Vagina (tissue), 2 donors: ENCODE measurements at places on chromosomes 7 and 10. TPM values are rescaled to one million over a fixed set of nuclear protein-coding genes. Genes with fewer than 3 reads are reported as not detected.

The GJD4 gene
- not detected for total RNA-seq

The BAMBI gene
- 10.8 TPM for total RNA-seq

The SGCE gene
- 84.0 TPM for total RNA-seq

The SLC26A3 gene
- not detected for total RNA-seq

The SPDYE2B gene
- total RNA-seq, result not detected

The TACC2 gene
- total RNA-seq, result 76.4 TPM

The HPSE2 gene
- total RNA-seq, result 10.6 TPM

The INSYN2A gene
- total RNA-seq, result 0.25 TPM

- H3K4me3 ChIP-seq, result no peak overlapping the region
- peaks cover 18% of the 10 kb centered on the region for H3K4me1 ChIP-seq
- no peaks in the 10 kb centered on the region for H3K27me3 ChIP-seq
- DNase-seq, result no peak
- peaks cover 1% of the 10 kb centered on the region for H3K36me3 ChIP-seq
- H3K27ac ChIP-seq, result no peak overlapping the region
Measured at GRCh38 chr10:80146918-80147317, 14.4 kb downstream of the PLAC9 start.

GRCh38 chr10:34687434-34688210 lies 127.5 kb downstream of the PARD3 start:
- no peaks in the 10 kb centered on the region for H3K27me3 ChIP-seq
- H3K4me1 ChIP-seq, result peaks cover 40% of the 10 kb centered on the region
- no peaks in the 10 kb centered on the region for H3K36me3 ChIP-seq

- H3K27me3 ChIP-seq, result no peaks in the 10 kb centered on the region
- H3K4me3 ChIP-seq, result no peak overlapping the region
- no peak for DNase-seq
- H3K27ac ChIP-seq, result no peak overlapping the region
Measured at GRCh38 chr7:124796771-124797170, 31.2 kb upstream of the GPR37 start.

DNA sequence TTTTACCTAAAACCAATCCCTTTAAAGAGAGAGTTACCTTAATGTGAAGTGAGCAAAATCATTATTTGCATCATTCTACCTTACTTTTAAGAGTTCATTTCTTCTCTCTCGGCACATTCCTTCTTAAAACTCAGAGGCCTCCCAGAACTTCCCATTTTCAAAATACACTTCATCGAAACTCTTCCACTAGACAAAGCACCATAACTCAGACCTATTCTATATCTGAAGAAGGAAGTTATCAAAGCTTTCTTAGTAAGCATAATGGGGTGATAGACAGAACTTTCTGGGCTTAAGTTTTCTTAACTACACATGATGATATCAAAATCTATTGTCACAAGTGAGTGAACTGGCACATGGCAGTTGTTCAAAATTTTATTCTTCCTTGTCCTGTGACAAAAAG lies 24.6 kb upstream of the GNAT3 start:
- no peak overlapping the region for H3K4me3 ChIP-seq
- DNase-seq, result no peak
- H3K36me3 ChIP-seq, result no peaks in the 10 kb centered on the region
- no peaks in the 10 kb centered on the region for H3K4me1 ChIP-seq

GRCh38 chr7:105187302-105188169 lies 173.5 kb downstream of the KMT2E start:
- peaks cover 29% of the 10 kb centered on the region for H3K4me1 ChIP-seq
- no peak for DNase-seq
- no peaks in the 10 kb centered on the region for H3K36me3 ChIP-seq
- H3K4me3 ChIP-seq, result no peak overlapping the region

DNA sequence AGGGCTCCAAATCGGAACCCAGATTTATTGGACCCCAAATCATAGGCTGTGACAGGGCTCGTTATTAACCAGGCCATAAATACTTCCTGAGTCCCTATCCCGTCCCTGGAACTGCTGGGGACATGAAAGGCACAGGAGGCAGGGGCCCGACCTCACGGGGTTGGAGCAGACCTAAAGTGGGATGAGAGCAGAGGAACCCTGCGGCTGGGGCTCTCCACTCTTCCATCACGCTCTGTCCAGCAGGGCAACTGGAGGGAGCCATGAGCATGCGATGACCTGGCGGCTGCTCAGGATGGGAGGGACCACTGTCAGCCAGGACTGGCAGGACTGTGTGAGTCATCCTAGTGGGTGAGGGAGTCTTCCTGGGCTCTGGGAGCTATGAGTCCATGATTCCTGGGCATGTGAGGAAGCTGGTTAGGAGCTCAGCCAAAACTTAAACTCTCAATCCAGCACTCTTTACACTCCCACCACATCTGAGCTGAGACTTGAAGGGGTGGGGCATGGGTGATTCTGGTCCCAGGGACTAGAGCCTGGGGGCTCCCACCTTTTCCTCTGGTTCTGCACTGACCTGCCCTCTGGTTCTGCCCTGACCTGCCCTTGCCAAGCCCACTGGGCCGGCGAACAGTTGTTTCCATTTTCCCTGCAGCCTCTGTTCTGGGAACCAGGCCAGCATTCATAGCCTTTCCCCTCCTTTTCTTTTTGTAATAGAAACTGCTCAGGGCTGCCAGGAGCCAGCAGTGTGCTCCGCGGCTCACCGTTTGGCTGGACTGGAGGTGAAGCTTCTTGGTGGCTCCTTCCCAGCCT lies 47.1 kb downstream of the SYPL1 start:
- H3K36me3 ChIP-seq, result no peaks in the 10 kb centered on the region
- H3K27ac ChIP-seq, result peak overlapping the region; percentile 84

- no peak for DNase-seq
- H3K27ac ChIP-seq, result no peak overlapping the region
- no peaks in the 10 kb centered on the region for H3K27me3 ChIP-seq
- H3K4me1 ChIP-seq, result peaks cover 29% of the 10 kb centered on the region
Measured at GRCh38 chr7:55962014-55962413, 2.4 kb upstream of the NIPSNAP2 start.

DNA sequence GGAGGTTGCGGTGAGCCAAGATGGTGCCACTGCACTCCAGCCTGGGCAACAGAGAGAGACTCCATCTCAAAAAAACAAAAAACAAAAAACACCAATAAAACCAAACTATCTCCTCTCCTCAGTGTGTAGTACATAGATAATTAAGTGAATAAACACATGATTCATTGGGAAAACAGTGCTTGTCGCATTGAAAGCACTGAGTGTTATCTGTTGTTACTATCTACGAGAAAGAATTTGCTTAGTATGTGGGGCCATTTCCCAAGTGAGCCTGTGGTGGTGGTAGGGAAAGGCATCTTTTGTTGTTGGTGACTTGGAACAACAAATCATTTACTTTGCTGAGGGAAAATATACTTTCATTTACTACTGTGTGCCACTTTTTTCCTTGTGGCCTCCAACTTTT lies 42.6 kb downstream of the RSBN1L start:
- peaks cover 7% of the 10 kb centered on the region for H3K36me3 ChIP-seq
- H3K4me3 ChIP-seq, result no peak overlapping the region
- no peak overlapping the region for H3K27ac ChIP-seq
- H3K27me3 ChIP-seq, result no peaks in the 10 kb centered on the region

DNA sequence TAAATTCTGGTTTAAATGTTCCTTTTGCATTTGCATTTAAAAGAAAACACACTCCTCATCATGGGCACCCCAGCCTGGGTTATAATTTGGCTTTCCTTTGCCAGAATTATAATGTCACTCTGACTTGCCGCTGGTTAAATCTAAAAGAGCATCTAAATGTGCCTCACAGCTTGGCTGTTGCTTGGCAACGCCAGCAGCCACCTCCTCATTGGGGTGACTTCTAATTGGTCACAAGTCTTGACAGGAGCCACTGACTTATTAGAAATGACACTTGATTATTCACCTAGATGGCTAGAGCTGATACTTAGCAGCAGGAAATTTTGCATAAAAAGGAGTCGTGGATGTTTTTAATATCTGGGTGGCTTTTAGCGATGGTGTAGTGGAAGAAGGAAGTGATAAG lies 114.3 kb downstream of the TBXAS1 start:
- no peak overlapping the region for H3K4me3 ChIP-seq
- no peak overlapping the region for H3K27ac ChIP-seq
- H3K36me3 ChIP-seq, result no peaks in the 10 kb centered on the region
- H3K4me1 ChIP-seq, result no peaks in the 10 kb centered on the region

- no peaks in the 10 kb centered on the region for H3K36me3 ChIP-seq
- H3K4me1 ChIP-seq, result peaks cover 21% of the 10 kb centered on the region
- DNase-seq, result no peak
- H3K27me3 ChIP-seq, result no peaks in the 10 kb centered on the region
Measured at GRCh38 chr10:110226926-110227641, 19.7 kb downstream of the MXI1 start.

DNA sequence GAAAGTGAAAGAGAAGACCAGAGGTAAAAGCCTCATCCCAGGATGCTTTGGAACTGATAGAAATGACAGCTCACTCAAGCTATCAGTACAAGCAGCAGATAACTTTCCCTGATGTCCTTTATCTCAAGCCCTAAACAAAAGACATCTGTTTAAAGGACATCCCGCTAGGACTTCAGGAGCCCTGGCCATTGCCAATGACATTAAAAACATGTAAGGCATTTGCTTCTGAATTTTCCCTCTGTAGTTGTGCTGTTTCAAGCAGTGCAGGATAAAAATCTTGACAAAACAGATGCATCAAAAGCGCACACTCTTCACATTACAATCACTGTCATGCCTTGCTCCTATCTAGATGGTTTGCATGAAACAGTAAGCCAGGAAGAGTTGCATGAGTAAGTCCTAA lies 159.8 kb downstream of the AOAH start:
- no peaks in the 10 kb centered on the region for H3K36me3 ChIP-seq
- no peaks in the 10 kb centered on the region for H3K27me3 ChIP-seq
- DNase-seq, result no peak

- H3K4me1 ChIP-seq, result peaks cover 2% of the 10 kb centered on the region
- H3K27me3 ChIP-seq, result no peaks in the 10 kb centered on the region
- no peak overlapping the region for H3K4me3 ChIP-seq
- H3K27ac ChIP-seq, result no peak overlapping the region
Measured at GRCh38 chr7:27104341-27105058, 2.0 kb upstream of the HOXA2 start.
